Effector memory CD8-positive, alpha-beta T cell (primary cell): ENCODE measurements at places on chromosomes 12 and 14.

DNA sequence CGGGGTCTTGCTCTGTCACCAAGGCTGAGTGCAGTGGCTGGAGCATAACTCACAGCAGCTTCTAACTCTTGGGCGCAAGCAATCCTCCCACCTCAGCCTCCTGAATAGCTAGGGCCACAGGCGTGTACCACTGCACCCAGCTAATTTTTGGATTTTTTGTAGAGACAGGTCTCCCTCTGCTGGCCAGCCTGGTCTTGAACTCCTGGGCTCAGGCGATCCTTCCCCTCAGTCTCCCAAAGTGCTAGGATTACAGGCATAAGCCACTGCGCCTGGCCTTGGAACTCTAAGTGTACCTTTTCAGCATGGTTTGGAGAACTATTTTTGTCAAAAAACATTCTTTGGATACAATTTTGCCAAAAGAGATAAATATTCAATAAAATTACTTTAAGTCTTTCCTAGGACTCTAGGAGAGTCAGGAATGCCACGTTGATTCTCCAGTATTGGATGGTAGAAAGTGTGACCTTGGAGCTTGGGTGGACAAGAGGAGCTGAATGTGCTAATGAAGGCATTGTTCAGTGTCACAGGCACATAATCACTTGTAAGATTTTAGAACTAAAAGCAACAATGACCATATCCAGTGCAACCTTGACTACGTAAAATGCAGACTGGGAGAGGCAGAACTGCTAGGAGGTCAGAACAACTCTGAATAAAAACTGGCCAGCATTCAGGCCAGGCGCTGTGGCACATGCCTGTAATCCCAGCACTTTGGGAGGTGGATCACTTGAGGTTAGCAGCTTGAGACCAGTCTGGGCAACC lies 2.8 kb downstream of the SRSF9 start:
- DNase-seq = peak; percentile 27

DNA sequence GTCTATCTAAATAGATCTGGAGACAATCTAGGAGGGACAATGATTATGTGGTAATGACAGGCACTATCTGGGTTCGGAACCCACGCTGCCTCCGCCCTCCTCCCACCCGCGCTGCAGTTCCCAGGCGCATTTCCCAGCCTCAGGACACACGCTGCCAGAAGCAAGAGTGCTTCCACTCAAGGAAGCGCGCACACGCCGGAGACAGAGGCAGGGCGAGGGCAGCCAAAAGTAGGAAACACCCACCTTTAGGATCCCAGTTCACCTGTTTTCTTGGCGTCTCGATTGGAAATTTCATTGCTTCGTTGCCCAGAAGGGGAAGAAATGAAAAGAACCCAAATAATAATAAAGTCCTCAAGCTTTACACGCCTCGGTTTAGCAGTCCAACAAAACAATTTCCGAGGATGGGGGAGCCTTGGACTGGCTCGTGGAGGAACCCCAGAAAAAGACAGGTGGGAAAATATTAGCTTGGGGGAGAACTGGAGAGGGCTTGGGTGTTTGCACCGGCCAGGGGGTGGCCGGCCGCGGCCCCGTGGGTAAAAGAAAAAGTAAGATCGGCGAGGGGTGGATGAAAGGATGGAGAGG lies 474 bp downstream of the KCNK10 start:
- no peak for DNase-seq

DNA sequence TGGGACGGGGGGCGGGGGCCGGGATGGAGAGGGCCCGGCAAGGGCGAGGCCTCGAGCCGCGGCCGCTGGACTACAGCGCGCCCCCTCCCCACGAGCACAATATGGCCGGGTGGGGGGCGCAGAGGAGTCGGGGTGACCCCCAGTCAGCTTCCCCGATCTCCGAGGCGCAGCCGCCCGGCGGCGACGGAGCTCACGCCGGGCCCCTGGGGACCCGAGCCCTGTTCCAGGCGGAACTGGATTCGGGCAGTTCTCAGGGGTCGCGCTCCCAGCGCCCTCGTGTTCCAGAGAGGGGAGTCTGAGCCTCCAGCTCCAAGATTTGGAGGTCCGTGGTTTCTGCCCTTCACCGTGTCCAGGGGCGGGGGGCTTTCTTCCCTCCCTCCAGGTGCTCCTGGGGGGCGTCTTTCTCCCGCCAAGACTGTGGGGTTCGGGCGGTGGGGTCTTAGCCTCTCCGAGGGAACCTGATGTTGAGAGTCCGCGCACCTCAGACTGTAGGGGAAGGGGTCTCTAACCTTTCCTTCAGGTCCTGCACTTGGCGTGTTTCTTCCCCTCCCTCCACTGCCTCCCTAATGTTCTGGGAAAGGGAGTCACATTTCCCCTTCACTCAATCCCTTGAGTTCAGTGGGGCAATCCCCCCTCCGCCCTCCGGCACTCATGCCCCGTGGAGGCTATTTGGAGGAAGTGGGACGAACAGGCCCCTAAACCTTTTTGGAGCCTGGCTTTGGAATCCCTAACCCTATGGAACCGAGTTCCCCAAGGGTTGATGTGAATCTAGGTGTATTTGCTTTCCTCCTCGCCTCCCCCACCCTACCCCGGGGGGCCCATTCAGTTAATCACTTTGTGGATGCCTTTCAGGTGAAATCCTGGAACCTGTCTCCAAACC lies 584 bp downstream of the ACVR1B start:
- no peak for DNase-seq

DNA sequence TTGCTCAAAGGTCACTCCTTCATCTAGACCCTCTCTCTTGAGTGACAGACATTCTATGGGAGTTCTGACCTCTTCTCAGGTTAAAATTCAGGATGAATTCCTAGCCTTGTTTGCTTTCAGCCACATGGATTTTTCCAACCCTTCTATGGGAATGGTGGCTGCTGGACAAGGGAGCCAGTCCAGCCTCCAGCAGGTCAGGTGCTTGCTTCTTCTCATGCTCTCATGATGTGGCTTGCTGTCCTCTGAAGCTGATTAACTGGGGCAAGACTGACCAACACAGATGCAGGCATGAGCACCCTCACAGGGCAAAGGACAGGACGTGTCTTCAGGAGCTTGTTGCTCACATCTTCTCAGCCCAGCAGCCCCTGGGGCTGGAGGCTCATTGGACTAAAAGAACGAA lies 97.2 kb upstream of the SLC35F4 start:
- DNase-seq = no peak

- no peak for DNase-seq
Measured at GRCh38 chr12:129746318-129746717, 157.5 kb downstream of the TMEM132D start.

DNA sequence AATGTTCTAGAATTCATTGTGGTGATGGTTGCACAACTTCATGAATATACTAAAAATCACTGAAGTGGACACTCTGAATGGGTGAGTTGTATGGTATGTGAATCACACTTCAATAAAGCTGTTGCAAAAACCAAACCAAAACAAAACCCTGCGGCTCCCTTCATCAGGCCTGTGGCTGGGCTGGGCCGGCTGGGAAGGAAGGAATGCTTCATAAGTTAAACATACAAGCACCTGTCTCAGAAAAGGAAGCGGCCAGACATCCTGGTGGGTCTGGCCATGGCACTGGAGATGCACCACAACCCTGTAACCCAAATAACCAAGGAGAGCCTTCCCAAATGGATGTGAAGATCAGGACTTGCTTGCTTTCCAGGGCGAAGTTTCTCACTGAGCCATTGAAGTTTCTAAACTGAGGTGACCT lies 34.9 kb downstream of the TTC7B start:
- no peak for DNase-seq

- DNase-seq = no peak
Measured at GRCh38 chr14:97021571-97022168, 224.5 kb downstream of the VRK1 start.

- no peak for DNase-seq
Measured at GRCh38 chr12:115923851-115924250, 353.6 kb downstream of the MED13L start.

- no peak for DNase-seq
Measured at GRCh38 chr14:86935241-86935885, 1057.6 kb downstream of the GALC start.

DNA sequence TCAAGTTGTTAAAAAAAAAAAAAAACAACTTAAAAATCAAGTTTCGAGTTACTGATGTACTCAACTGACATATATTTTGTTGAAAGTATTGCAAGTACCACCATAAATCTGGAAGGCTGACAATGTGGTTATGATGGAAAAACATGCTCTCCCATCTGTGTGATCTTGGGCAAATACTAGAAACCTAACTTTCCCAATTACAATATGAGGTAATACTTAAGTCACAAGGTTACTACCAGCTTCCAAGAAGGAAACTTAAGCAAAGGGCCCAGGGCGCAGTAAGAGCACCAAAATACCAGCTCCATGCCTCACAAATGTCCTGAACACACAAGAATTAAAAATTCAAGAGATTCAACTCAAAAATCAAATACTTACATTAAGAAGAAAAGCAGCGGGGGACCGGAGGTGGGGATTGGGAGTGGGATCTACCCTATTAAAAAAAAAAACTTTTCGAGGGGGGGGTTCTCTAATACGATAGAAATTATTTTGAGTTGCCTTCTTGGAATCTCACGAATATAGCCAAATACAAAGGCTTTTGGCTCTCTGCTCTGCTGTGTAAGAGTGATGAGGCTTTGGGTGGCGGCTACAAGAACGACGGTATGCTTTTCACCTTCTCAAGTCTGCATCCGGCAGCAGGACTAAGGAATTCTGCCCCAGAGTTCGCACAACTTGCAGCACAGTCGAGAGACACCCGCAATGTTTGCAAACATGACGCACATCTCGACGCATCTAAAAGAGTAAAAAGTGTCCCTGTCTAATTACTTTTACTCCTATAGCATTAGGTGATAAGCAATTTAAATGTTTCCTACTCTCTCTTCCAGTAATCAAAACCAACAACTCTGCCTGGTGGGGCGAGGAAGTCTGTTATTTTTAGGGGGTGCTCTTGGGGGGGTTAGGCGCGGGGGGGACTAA lies 1.1 kb downstream of the SAV1 start:
- DNase-seq = peak; percentile 16

GRCh38 chr14:51368721-51369163 lies 128.7 kb downstream of the TMX1 start:
- no peak for DNase-seq
